Activated CD4-positive, alpha-beta T cell treated with anti-CD3 and anti-CD28 coated beads, Interleukin-10, Interleukin-2, amounts not matched to agents 100 ng/mL and 50 ng/mL, durations not matched to agents 16 hours and 8 hours (primary cell): ENCODE measurements at places on chromosomes 7 and 10.

DNA sequence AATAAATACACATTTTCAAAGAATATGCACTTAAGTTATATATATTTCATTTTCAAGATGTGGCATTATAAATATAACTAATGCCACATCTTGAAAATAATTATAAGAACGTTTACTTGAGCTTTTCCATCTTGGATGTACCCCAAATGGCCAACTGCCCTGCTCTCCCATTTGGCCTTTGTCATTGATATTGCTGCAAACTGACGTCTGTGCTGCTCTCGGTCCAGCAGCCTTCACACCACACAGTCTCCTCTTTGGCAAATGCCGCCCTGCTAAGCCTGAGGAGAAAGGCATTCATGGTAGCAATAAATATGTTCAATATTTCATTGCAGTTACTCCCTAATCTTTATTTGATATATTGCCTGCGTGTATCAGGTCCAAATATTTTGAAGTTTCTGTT, 384.6 kb upstream of the ADARB2 start:
- DNase-seq = no peak

DNA sequence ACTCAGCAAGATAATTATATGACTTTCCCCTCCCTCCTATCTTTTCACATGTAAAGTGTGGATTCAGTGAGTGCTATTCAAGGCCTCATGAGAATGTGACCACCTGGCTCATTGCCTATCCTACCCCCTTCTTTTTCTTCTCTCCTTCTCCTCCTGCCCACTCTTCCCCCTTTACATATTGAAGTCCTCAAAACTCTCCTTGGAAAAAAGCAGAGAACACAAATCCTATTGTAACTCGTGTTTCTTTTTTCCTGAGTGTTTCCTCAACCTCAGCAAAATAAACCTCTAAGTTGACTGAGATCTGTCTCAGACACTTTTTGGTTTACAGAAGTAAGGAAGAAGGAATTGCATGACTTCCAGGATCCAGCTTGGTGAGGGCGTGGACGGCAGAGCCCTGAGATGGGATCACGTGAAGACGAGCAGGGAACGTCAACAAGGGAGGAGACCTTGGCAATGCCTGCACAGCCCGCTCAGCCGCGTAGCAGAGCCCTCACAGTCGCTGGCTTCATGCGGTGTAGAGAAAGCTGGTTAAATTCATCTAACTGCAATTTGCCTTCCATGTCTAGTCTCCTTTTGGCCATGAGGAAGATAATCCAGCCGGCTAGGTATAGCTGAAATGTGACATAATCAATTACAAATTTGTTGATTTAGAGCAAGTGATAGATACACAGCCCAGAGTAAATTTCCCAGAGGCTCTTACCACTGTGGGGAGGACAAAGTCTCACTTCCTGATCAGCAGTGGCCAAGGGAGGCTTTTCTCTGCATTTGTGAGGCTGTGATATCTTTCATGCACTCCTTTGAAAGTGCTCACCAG, 75.7 kb downstream of the LYZL2 start:
- no peak for DNase-seq

- DNase-seq = no peak
Measured at GRCh38 chr7:150420242-150420641, 30.2 kb upstream of the GIMAP8 start.

GRCh38 chr10:115814542-115814941, 458.5 kb downstream of the GFRA1 start:
- no peak for DNase-seq

DNA sequence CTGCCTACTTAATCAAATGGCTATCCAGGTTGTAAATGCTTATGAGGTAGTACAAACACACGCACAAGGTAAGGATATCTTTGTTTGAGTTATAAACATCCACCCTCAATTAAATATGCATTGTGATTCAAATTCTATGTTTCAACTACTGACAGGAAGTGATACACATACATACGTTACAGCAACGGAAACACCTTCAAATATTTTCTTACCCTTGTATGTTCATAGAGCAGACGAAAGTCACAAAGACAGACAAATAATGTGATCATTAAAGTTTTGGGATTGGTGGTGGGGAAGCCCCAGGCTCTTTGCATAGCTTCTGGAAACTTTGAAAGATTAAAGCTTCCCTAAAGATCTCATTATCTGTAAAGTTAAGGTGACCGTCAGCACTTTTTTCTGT, 521.0 kb downstream of the PARD3 start:
- DNase-seq = no peak

GRCh38 chr10:114471906-114472876, 67.9 kb upstream of the AFAP1L2 start:
- DNase-seq = no peak

DNA sequence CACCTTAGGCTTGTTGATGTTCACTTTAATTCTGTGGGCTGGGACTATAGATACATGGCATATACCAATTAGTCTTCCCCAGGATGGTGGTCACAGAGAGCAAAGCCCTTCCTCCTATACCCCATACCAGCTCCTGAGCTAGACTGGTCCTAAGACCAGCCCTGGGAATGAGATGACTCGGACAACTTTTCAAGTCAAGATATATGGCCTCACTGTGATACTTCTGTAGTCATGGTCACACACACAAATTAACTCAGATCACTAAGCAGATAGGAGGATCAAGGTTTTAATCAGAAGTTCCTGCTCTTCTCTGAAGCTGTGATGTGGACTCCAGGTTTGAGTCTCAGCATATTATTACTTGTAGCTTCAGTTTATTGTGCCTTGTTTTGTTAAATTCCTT, 53.1 kb downstream of the SLK start:
- DNase-seq = peak; percentile 56

- DNase-seq = no peak
Measured at GRCh38 chr7:101677797-101678479, 48.8 kb upstream of the MYL10 start.

DNA sequence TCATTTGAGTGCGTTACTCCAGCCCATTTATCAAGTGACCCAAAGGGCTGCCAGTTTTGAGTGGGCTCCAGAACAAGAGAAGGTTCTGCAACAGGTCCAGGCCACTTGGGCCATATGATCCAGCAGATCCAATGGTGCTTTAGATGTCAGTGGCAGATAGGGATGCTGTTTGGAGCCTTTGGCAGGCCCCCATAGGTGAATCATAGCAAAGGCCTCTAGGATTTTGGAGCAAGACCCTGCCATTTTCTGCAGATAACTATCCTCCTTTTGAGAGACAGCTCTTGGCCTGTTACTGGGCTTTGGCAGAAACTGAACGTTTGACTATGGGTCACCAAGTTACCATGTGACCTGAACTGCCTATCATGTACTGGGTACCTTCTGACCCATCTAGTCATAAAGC, 358.8 kb upstream of the SEMA3C start:
- DNase-seq = no peak

DNA sequence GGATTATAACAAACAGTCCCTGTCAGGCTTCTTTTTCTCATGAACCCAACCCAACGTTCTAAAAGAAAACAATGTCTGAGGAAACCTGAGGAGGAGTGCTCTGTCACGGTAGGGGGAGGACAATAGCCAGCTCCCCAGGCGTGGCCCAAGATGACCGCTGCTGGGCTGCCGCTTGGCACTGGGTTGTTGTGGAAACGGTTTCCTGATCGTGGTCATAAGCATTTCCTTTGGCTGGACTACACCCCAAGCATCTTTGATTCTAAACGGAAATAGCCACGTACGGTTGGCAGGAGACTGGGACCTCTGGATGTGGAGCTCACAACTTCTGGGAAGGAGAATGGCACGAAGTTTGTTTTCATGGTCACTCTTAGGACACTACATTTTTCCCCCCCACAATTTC, 30.4 kb upstream of the DMBT1 start:
- DNase-seq = no peak

DNA sequence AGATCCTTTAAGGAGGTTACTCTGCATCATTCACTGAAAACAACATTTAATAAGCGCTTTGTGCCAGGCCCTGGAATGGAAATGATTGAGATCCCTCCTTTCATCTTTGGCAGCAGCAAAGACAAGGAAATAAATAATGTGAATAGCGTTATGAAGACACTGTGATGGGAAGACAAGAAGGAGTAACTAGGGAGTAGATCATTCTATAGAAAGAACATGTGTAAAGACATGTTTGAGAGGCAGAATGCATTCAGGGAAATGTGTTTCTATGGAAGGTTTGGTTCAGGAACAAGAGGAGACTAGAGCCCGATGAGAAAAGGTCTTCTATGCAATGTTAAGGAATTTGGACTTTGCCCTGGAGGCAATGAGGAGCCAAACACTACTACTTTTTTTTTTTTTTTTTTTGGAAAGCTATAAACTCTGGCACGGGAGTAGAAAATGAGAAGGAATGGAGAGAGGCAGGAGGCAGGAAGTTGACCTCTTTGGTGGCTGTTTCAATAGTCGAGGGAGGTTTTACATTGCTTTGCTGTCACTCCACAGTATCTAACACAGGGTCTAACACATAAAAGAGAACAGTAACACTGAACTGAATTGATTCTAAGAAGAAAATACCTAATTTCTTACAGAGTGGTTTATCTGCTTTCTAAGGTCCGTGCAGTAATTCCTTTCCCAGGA, 44.9 kb downstream of the SMURF1 start:
- no peak for DNase-seq

- DNase-seq = no peak
Measured at GRCh38 chr10:8617792-8618191, 563.3 kb downstream of the GATA3 start.

DNA sequence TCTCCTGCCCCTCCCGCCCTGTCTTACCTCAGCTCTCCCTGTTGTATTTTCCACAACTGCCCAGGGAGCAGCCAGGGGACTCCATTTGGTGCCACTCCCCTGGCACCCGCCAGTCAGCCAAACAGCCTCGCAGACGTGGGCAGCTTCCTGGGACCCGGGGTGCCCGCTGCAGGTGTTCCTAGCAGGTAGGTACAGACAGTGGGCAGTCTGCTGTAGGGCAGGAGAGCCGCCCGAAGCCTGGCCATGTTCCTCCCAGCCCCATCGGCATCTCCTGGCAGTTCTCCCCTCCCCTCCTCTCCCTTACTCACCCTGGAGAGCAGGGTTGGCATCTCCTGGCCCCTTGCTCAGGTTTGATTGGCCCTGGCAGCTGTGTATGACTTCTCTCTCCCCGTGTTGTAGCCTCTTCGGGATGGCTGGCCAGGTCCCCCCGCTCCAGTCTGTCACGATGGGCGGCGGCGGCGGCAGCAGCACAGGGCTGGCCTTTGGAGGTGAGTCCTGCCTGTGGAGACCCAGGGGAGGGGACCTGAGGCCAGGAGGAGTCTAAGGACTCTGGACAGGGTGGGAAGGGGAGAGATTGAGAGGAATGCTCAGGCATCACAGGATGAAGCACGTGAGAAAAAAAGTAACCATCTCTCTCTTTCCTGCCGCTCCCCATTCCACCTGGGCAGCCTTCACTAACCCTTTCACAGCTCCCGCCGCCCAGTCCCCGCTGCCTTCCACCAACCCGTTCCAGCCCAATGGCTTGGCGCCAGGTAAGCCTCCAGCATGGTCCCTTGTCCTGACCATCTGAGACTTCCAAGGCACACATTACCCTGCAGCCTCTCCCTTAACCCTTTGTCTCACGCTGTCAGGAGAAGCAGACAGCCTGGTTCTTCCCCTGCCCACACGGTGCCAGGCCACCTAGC, 11.3 kb downstream of the SAP25 start:
- DNase-seq = no peak

- peak; percentile 60 for DNase-seq
Measured at GRCh38 chr7:129163875-129164544, 19.5 kb downstream of the TSPAN33 start.

DNA sequence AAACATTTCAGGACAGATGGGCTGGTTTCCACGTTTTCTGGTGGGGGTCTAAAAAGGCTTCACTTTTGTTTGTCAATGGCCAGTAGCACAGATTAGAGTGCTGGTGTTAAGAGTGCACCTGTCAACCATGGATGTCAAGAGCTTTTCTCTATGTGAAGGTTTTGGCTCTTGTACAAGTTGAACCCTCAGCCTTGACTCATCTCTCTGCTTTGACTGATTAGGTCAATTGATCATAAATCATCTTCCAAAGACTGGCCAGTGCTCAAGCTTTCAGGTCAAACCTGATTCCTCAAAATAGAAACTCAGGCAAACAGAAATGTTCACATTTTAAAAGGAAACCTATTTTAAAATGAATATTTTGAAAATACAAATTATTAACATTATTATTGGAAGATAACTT, 59.6 kb upstream of the SP4 start:
- no peak for DNase-seq

GRCh38 chr7:53672681-53673080, 637.2 kb downstream of the POM121L12 start:
- DNase-seq = no peak

GRCh38 chr7:45575501-45576248, 1.5 kb downstream of the ADCY1 start:
- no peak for DNase-seq
